D721Med (cell line): ENCODE measurements at places on chromosomes 4 and X.

GRCh38 chr4:116531870-116532269 is 553.5 kb downstream of the TRAM1L1 start:
- DNase-seq = no peak

DNA sequence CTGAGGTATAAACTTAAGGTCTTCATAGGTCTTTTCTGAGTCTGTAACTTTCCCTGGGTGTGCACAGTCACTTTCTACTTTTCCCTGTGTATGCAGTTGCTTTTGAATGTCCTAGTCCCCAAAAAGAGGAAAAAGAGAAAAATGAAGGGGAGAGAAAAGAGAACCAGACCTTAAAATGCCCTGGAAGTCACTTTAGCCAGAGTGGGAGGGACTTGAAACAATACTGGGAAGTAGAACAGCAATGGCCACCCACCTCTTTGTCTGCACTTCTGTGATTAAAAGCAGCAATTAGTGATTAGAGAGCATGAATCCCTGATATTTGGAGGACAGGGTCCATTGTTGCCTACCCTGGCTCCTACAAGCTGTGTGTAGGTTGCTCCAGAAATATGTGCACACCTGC is 36.1 kb downstream of the ZCCHC13 start:
- no peak for DNase-seq

DNA sequence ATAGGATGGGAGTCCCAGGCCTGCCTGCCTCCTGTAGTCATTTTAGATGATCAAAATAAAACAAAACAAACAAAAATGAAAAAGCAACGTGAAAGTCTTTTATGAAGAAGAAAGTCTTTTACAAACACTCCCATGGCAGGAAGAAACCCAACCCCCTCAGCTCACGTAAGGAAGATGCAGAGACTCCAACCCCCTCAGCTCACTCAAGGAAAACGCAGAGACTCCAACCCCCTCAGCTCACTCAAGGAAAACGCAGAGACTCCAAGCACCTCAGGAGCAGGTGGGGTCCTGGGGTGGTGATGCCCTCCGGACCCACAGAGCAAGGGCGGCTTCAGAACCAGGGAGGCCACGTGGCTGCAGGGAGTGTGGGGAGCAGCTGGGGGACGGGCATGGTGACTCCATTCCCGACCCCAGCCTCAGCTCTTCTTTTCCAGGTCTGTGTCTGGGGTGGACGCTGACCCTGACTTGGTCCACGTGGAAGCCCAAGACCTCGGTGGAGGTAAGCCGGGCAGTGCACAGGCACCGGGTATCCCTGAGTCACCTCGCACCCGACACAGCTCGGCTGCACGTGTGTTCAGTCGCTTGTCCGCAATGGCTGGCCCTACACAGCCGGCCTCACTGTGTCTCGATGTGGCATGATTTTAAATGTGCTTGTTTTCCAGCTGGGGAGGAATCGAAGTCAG is 226.5 kb upstream of the PSAPL1 start:
- DNase-seq = no peak

- DNase-seq = no peak
Observed at GRCh38 chr4:68062501-68062900, 67.2 kb downstream of the TMPRSS11F start.

- DNase-seq = no peak
Observed at GRCh38 chr4:140871368-140871767, 115.2 kb upstream of the TBC1D9 start.

GRCh38 chr4:9771034-9771433 is 10.4 kb upstream of the DRD5 start:
- DNase-seq = no peak

GRCh38 chrX:50801135-50801534 is 12.9 kb downstream of the SHROOM4 start:
- no peak for DNase-seq

- no peak for DNase-seq
Observed at GRCh38 chrX:131830400-131831184, 192.5 kb upstream of the STK26 start.

DNA sequence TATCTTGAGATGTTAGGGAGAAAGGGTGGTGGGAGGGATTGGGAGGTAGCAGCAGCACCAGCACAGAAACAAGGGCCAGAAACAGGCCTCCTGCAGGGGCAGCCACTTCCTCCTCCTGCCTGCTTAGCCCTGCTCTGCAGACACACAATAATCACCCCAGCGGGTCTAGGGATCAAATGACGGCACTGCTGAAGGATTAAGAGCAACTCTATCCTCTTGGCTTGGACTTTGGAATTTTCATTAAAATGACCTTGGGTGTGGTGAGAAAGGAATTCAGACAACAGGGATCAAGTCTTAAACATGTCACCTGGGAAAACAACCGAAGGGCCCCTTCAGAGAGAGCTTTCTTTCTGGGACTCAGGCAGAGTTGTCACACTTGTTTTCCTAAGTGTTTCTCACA is 353.4 kb downstream of the SPRY1 start:
- no peak for DNase-seq

DNA sequence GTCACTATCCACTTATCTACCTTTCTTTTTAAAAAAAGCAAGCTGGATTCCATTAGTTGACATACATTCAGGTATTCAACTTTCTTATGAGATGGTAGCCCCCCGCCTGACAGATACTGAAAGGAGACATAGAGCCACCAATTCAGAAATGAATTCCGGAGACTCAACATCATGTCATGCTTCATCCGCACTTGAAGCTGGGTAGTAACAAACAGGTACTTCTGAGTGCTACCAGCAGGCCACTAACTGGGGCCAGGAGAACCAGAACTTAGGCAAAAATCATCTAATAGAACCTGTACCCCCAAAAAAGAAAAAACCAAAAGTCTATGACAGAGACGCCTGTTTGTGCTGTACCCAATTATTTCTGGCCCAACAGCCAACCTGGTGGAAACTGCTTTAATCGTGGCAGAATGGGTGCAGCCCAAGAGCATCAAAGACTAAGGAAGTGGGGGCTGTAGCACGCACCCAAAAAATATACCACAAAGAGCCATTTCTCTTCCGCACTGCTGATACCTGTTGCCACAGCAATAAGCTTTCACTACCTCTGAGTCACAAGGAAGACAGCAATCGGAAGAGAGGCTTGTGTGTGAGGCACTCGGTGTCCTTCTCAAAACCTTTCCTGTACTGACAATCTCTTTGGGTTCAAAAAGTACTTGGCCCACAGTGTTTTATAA is 84.8 kb downstream of the AFAP1 start:
- DNase-seq = no peak

GRCh38 chr4:121738780-121739535 is 26.0 kb downstream of the SMIM43 start:
- no peak for DNase-seq

- no peak for DNase-seq
Observed at GRCh38 chrX:44392767-44393166, 49.3 kb upstream of the EFHC2 start.

DNA sequence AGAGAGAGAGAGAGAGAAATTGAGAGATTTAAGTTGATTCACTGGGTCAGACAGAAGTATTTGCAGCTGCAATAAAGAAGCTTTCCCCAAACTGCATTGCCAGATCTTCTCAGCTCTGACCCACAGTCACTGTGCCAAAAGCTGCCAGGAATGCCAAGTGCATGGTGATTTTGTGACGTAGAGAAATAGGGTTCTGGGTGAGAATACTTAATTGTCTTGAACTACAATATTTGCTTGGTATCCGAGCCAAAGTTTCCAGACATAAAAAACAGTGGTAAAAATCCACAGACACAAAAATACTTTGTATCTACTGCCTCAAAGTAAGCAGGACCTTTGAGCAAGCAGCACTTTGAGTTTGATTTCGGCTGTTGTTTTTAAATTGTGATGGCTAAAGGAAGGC is 331.1 kb downstream of the GRID2 start:
- no peak for DNase-seq

- DNase-seq = no peak
Observed at GRCh38 chr4:3340038-3340699, 47.3 kb downstream of the RGS12 start.

DNA sequence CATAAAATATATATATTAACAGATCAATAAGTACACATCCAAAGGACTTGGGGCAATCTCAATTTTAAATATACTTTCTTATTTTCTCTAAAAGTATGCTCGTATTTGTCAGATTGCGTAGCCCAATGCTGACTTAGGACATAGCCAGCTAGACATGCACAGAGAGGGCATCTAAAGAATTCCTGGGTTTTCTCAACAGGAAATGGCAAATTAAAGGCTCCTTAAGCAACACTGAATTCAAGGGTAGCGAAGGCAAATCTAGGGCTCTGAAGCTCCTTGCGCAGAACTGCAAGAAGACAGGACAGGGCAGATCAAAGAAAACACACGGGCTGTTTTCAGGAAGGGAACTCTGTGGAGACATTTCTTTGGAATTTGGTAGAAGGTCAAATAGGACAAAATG is 94.6 kb upstream of the FTHL17 start:
- DNase-seq = no peak

DNA sequence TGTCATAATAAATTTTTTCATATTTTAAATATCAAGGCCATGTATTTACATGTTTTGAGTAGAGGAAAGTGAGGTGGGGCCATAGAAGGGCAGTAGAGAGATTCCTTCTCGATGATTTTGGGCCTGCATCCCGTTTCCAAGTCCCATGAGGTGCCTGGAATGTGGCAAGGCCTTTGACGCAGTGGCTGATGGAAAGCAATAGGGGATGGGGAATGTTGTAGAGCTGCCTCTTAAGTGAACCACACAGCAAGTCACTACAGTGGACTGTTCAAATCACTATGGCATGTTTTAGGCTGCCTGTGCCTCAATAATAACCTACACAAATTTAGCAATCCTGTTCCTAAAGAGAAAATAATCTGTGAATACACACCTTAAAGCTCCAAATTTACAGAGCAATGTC is 48.3 kb downstream of the ANXA5 start:
- no peak for DNase-seq

- no peak for DNase-seq
Observed at GRCh38 chr4:147538711-147539110, 57.8 kb downstream of the EDNRA start.

- DNase-seq = no peak
Observed at GRCh38 chrX:13661735-13662288, 8.9 kb downstream of the TCEANC start.
